Left hindlimb (tissue), 1 donor: ENCODE measurements at places on chromosomes 16 and 17.

- DNase-seq = peak; percentile 44
Measured at GRCh38 chr17:33291248-33292200, 1.6 kb downstream of the ASIC2 start.

- DNase-seq = no peak
Measured at GRCh38 chr16:6193718-6194117, 1096.1 kb upstream of the EEF2KMT start.

DNA sequence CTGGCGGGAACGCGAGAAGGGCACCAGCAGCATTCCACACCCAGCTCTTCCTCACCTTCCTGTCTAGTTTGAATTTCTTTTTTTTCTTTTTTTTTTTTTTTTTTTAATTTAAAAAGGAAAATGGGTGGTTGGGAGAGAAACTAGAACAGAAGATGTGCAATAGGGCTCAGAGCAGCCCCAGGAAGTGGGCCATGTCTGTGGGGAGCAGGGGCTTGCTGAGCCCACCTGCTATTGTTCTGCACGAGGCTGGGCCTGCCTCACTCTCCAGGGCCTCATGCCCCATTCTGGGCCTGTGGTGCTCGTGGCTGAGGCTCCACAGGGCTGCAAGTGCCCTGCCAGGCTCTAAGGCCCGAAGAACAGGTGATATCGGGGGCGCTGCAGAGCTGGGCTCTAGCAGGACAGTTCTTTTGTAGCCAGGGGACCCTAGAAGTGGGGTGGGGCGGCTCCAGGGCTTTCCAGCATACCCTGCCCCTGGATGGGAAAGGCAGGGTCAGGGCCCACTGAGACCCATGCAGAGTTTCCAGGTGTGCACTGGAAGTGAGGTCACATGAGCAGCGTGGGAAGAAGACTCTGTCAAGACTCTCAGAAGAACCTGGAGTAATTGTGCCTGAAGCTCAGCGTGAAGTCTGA lies 12.4 kb downstream of the MRPL27 start:
- no peak for DNase-seq

DNA sequence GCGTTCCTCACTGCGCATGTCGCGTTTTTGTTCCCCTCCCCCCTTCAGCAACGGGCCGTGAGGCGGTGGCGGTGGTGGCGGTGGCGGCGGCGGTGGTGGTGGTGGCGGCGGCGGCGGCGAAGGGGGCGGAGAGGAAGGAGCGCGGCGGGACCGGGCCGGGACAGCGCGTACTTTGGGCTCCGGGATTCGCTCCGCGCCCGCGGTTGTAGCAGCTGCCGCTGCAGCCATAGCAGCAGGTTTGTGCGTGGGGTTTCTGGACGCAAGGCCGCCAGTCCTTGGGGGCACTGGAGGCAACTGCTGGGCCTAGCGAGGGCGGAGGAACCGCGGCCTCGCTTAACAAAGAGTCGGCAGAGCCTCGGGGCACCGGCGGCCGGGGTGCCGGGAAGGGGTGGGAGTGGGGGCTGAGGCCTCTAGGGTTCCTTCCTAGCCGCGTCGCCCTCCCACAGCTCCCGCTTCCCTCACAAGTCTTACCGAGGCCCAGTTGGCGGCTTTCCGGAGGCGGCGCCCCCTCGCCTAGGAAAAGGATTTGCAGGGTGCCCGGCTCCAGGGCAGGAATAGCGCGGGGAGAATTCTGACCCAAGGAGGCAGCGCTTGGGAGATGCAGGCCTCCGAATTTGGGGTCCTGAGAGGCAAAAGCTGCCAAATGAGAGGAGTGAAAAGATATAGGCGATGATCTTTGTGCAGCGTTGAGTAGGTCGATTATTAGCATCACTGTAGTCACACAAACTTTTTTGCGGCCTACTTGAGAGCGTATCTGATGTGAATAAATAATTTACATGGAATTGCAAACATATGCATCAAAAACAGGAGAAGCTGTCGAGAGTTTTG lies at the start of gene DDX42:
DDX42 (plus strand) TSS at position 30 of the 828 bp plus-strand sequence. CDS start 12,880 bp downstream, outside the sequence.
- DNase-seq = peak; percentile 79

GRCh38 chr16:11046382-11046931 lies 102.1 kb downstream of the CLEC16A start:
- DNase-seq = no peak

DNA sequence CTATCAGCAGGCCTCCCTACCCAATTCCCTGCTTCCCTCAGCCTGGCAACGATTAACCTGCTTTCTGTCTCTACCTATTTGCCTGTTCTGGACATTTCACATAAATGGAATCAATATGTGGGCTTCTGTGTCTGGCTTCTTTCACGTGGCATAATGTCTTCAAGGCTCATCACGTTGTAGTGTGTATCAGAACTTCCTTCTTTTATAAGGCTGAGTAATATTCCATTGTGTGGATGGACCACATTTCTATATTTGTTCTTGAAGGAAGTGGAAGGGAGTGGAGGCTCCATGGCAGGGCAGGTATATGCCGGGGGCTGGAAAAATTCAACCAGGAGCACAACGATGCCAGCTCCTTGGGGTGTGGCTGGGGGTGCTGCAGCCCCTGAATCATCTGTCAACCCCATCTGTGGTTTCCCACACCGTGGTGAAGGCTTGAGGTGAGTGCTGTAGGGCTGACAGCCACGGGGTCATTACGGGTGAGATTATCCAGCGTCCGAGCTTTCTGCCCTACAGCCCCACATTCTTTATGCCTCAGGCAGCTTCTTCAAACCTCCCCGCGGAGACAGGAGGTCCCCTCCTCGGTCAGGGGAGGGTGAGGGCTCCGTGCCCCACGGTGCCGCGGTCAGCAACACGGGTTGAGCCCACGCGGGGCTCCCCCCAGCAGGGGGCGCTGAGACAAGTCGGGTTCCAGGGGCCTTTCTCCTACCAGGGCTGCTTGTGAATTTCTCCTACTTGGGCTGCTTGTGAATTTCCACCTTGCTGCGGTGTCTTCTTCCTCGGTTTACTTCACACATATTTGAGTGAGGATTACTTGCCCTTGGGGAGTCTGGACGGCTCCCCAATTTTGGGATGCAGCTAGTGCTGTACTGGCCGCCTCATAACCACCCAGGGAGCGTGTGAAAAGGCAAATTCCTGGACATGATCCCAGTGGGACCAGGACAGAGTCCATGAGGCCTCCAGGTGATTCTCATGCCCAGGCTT lies 18.3 kb upstream of the WFIKKN2 start:
- DNase-seq = no peak

GRCh38 chr17:39200070-39200879 lies at the start of gene RPL19:
TSS of gene RPL19 (plus strand) at chr17:39200283. CDS start at chr17:39200345, 62 bp downstream.
- DNase-seq = peak; percentile 83

GRCh38 chr17:40645291-40645690 lies 2.3 kb downstream of the SMARCE1 start:
- no peak for DNase-seq

GRCh38 chr16:82062645-82063058 lies 27.6 kb downstream of the HSD17B2 start:
- DNase-seq = no peak

GRCh38 chr16:82386761-82387160 lies 216.7 kb upstream of the MPHOSPH6 start:
- no peak for DNase-seq

DNA sequence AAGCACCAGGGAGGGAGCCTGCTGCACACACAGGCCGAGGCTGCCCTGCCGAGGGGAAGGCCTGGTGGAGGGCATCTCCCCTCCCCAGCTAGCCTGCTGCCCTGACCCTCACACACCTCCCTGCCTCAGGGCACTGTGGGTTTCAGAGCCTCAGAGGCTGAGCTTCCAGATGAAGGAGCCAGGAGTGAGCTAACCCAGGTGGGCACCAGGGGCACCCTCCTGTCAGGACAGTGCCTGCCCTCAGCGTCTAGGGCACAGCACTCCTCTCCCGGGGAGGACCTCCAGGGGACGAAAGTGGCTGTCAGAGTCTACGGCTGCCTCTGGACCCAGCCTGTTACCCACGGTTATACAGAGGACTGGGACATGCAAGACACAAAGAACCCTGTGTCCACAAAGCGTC lies 22.8 kb upstream of the DLX4 start:
- no peak for DNase-seq

DNA sequence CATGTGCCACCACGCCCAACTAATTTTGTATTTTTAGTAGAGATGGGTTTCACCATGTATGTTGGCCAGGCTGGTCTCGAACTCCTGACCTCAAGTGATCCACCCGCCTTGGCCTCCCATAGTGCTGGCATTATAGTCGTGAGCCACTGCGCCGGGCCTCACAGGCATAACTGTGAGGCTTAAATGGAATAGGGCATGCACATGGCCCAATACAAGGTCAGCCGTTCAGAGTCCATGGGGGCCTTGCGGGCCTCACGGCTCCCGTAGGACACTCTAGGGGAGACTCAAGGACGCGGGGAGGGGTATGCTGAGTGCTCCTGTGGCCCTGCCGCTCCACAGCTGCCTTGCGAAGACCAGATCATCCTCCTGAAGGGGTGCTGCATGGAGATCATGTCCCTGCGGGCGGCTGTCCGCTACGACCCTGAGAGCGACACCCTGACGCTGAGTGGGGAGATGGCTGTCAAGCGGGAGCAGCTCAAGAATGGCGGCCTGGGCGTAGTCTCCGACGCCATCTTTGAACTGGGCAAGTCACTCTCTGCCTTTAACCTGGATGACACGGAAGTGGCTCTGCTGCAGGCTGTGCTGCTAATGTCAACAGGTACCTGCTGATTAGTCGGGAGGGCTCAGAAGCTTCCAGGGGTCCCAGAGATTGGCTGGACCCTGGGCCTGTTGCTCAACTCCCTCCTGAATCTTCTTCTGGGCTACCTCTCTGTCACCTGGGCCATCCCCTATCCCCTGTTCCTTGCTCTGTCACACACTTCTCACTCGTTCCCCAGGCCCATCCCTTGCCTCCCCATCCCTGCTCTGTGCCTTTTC lies 12.3 kb downstream of the NR1D1 start:
- no peak for DNase-seq

- peak; percentile 56 for DNase-seq
Measured at GRCh38 chr17:56577843-56578204, 15.7 kb upstream of the NOG start.

- DNase-seq = no peak
Measured at GRCh38 chr16:53545433-53545832, 42.4 kb upstream of the AKTIP start.

- DNase-seq = no peak
Measured at GRCh38 chr16:2756288-2757015, 4.0 kb downstream of the SRRM2 start.

DNA sequence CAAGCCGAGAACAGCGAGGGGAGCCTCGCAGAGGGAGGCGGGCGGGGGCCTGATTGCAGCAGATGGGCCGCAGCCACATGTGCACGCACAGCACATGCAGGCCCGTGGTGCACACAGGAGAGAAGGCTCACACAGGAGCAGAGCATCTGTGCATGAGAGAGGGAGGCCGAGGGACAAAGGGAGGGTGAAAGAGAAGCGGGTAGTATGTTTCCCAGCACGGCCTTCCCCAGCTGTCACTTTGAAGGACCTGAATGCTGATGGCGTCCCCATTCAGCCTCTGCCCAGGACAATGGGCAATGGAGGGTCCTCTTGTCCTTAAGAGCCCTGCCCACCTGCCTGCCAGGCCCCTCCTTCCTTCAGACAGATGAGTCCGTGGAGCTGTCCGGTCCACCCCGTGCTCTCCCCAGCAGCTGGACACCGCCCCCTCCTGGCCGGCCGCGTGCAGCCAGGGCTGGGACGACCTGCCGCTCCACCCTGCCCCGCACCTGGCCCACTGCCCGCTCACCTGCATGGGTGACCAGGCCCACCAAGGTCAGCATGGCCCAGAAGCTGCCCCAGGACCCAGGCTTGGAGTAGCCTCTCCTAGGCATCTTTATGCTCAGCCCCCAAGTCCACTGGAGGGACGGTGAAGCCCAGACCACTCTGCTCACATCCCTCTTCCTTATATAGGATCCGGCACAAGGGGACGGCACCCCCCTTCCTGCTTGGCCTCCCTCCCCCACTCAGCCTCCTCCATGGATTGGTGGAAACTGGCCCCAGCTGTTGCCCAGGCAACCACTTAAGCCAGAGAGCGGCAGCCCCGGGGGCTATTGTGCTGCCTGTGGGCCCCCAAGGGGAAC lies at the start of gene BTBD17:
BTBD17 (minus strand) TSS at position 639 of the 839 bp plus-strand sequence; CDS start at position 590, 49 bp downstream.
- DNase-seq = no peak

DNA sequence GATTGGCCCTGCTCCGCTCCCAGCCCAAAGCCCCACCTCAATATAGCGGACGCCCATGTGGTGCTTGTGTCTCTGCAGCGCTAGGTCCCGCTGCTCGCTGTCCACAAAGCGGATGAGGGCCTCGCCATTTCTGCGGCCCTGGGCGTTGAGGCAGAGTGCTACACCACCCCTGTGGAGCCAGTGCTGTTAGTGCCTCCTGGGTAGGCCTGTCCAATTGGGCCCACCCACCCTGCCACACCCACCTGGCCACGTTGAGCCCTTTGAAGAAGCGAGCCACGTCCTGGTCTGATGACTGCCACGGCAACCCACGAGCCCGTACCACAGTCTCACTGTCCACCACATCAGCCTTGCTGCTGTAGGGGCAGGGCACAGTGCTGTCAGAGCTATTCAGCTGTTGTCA lies 3.6 kb downstream of the ESRP2 start:
- DNase-seq = no peak

DNA sequence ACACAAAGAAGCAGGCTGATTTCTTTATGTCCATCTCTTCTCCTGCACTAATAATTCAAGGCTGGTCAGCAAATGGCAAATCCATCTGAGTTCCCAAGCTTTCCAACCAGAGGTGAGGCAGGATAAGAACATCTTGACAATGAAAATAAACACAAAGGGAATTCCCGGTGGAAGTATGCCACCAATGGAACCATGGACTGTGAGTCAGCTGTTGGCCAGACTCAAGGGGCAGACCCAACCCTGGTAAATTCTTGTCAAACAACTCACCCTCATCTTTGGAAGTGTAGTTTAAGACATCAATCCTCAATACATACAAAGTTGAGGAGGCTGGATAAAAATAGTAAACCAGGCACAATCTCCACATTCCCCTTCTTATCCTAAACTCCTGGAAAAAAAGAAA lies 74.3 kb upstream of the CES5A start:
- DNase-seq = no peak

DNA sequence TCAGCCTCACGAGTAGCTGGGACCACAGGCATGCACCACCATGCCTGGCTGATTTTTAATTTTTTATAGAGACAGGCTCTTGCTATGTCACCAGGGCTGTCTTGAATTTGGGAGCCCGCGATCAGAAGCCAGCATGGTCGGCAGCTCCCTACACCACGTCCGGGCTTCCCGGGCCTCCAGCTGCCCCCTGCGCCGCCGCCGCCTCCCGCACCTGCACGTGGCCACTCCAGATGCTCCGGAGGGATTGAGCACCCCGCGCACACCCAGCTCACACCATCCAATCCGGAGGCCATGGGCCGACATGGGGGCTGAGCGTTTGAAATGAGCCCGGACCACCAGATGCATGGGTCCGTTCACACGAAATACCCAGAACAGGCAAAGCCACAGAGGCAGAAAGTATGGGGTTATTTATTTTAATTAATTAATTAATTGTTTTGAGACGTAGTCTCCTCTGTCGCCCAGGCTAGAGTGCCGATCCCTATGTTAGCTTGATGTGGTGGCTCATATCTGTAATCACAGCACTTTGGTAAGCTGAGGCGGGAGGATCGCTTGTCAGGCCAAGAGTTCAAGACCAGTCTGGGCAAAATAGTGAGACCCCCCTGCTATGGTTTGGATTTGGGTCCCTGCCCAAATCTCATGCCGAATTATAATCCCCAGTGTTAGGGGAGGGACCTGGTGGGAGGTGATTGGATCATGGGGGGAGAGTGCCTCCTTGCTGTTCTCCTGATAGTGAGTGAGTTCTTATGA lies 17.1 kb upstream of the PDXDC1 start:
- no peak for DNase-seq

- no peak for DNase-seq
Measured at GRCh38 chr17:82283208-82283749, 9.8 kb upstream of the CSNK1D start.

GRCh38 chr17:9587969-9588656 lies 11.7 kb downstream of the CFAP52 start:
- DNase-seq = no peak

GRCh38 chr16:30601966-30602365 lies 8.2 kb downstream of the ZNF689 start:
- DNase-seq = no peak

GRCh38 chr17:74119049-74119580 lies 84.4 kb upstream of the RPL38 start:
- no peak for DNase-seq
